Ovary (tissue), 10 donors: ENCODE measurements at places on chromosomes 11 and 22.

- no peak for DNase-seq
Measured at GRCh38 chr11:90783111-90783510, 560.3 kb upstream of the CHORDC1 start.

DNA sequence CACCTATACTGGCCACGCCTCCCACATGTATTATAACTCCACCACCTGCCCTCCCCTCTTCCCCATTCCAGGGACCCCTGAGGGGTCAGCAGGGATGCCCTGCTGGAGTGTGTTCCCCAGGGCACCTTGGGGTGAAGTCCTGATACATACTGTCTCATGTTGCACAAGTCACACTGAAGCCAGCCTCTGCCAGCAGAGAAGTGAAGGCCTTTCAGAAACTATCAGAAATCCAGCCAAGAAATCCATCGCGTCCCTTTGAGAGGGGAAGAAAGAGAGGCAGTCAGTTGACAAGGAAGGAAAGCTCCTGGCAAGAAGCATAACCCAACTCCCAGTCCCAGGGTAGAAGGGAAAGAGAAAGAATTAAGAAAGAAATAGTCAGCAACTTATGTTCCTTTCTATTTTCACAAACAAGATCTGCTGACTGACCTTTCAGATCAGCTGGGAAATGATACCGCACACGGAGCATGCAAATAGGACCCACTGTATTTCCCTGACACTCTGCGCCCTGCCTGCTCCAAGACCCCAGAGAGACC lies 45.2 kb downstream of the SC5D start:
- no peak for DNase-seq

DNA sequence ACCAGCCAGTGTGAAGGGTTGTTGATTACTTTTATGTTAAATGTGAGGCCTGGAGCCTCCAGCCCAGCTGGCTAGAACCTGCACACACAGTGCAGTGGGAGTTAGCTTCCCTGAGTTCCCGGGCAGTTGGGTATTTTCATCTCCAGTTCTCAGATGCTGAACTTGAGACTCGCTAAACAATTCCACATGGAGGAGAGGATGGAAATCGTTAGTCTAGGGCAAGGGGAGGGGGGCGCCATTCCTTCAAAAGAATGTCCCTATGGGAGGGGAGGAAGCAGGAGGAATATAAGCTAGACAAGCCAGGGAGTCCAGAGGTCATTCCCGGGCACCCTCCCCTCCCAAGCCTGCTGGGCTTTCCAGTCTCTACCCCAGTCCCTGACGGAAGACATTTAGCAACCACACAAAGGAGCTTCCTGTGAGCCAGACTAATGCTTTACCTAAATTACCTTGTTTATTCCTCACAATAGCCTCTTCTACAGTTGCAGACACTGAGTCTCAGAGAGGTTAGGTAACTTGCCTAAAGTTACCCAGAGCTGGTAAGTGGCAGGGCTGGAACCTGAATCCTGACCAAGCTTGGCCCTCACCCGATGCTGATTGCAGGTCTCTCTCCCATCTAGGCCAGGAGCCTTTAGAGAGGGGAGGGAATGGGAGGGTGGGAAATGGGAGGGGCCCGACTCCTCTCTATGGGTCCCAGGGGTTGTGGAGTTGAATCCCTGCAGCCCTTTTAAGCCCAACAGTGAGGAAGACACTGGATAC lies 1.9 kb upstream of the TSKU start:
- DNase-seq, result no peak

GRCh38 chr22:23787600-23787896 lies 782 bp downstream of the SMARCB1 start:
- no peak for DNase-seq

- no peak for DNase-seq
Measured at GRCh38 chr22:31947296-31947695, 3.0 kb downstream of the YWHAH start.

DNA sequence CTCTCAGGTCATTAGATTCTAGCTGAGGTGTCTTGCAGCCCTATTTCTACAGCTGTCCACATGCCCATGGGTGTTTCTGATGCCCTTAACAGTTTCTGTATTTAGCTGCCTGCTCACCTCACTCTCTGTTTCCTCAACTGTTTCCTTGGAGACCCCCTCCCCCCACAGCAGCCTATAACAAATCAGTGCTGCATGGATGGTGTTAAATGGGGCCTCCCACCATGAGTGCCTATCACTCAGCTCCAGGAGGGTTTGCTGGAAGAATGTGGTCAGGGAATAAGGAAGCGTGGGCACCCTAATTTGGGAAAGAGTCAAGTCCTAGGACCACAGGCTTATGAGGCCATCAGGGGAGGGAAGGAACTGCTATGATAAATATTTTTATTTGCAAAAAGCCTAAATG lies 8.6 kb downstream of the KLHL35 start:
- DNase-seq, result no peak

DNA sequence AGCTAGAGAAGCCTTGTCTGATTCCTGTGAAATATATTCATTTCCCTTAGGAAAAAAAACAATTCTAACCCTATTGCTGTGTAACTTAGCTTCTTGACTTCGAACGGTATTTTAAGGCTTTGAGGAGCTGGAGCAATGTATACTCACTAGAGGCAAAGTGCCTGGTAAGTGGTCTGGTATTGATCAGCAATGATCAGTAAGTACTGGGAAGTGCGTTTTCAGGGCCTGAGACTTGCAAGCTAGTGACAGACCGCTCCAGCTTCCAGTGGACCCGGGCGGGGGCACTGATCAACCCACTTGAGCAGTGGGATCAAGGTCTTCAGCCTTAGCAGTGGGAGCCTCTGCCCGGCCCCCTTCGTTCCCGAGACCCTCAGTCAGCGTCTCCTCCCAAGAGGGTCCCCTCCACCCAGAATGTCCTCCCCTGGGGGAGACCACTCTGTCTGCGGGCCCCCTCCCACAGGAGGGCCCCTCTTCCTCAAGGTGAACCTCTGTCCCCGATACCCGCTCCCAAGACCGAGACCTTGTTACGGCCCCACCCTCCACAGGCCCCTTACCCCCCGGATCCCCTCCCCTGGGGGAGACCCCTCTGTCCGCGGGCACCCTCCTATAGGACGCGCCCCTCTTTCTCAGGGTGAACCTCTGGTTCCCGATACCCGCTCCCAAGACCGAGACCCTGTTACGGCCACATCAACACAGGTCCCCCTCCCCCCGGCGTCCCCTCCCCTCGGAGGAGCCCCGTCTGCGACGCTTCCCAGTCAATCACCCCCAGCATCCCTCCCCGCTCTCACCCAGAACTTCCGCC lies 452 bp upstream of the ATXN10 start:
- peak; percentile 14 for DNase-seq

- no peak for DNase-seq
Measured at GRCh38 chr11:80515097-80515496, 1074.3 kb upstream of the TENM4 start.

- DNase-seq, result no peak
Measured at GRCh38 chr11:134802116-134802515, 390.1 kb upstream of the B3GAT1 start.

DNA sequence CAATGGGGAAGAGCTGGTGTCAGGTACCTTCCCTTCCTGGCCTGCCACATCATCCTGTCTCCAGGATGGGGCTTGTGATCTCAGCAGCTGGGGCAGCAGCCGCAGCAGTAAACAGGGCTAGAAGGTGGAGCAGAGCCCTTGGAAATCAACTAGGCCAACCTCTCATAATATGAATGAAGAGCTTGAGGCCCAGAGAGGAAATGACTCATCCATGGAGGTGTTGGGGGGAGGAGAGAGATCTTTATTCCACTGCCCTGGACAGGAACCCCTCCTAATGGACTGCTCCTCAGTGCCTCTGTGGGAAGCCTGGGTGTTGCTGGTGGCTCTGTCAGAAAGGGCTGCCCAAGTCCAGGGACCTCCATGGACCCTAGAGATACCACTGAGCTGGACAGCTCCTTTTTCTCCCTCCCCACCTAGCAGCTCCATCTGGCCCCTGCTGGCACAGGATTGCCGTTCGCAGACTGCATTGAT lies 111.8 kb downstream of the OSBP2 start:
- no peak for DNase-seq

- no peak for DNase-seq
Measured at GRCh38 chr11:94309757-94310156, 5.4 kb downstream of the IZUMO1R start.

GRCh38 chr11:68200639-68201038 lies 12.5 kb downstream of the KMT5B start:
- DNase-seq, result no peak

GRCh38 chr22:49310354-49310753 lies 517.3 kb downstream of the BRD1 start:
- no peak for DNase-seq

- DNase-seq, result no peak
Measured at GRCh38 chr22:46801331-46801811, 38.9 kb downstream of the TBC1D22A start.

DNA sequence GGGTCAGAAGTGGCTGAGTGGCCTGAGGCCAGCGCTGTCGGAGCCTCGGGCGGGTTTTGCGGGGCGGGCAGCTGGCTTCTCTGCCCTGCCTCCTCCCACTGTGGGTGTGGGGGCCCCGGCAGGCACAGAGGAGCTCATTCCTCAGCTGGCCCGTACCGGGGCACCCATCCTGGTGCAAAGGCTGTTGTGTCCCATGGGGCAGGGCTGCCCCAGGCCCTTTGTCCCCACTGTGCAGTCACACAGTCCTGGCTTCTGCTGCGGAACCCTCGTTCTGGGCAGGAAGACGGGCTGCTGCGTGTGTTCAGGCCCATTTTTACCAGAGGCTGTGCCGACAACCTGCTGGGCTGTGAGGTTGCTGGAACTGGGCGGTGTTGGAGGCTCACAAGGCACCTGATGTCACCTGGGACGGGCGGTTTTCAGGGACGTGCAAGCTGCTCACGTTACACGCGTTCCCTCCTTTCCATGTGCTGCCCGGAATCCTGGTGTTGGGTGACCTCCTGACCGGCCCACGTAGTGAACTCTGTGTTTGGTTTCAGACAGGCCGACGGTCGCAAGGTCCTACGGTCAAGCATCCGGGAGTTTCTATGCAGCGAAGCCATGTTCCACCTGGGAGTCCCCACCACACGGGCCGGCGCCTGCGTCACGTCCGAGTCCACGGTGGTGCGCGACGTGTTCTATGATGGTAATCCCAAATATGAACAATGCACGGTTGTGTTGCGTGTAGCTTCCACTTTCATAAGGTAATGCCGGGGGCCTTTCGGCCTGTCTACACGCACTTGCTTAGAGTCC lies 5.2 kb downstream of the SELENOO start:
- no peak for DNase-seq
